ENCODE measurements at places on chromosomes 11 and 22.

GRCh38 chr22:50342651-50343540, at the start of gene PPP6R2:
Gene PPP6R2 (plus strand): TSS chr22:50343327. CDS start chr22:50393909, 50,582 bp downstream.
- peak; percentile 91 for DNase-seq

GRCh38 chr22:50485221-50486131, 1.2 kb upstream of the MIOX start:
- DNase-seq, result no peak

DNA sequence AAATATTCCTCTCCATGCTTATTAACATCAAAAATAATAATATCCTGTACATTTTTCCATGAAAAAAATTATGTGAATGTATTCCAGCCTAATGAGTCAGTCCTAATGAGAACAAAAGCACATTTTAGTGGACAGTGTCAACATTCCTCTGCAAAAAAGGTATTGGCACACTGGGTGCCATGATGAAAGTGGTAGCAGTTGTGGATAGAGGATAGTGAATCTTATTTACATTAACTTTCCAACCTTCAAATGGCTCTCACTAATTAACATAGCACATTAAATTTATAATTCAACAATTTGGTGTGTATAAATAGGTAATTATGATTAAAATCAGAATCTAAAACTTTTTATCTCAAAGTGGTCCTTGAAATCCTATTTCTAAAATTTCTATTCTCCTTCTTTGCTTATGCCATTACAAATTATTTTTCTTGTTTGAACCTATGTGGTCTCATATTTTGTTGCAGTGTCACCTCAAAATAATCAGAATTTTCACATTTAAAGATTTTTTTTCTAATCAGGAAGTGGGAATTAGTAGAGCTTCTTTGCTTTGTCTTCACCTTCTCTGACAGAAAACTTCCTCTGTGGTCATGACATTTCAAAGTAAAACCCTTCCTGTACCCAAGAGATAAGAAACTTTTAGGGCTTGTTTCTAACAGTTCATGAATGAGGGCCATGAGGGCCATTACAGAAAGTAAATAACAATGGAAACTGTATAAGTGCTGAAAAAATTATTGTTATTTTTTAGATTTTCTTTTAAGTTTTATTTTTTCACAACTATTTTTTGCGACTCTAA, 18.7 kb downstream of the SOX6 start:
- no peak for DNase-seq

DNA sequence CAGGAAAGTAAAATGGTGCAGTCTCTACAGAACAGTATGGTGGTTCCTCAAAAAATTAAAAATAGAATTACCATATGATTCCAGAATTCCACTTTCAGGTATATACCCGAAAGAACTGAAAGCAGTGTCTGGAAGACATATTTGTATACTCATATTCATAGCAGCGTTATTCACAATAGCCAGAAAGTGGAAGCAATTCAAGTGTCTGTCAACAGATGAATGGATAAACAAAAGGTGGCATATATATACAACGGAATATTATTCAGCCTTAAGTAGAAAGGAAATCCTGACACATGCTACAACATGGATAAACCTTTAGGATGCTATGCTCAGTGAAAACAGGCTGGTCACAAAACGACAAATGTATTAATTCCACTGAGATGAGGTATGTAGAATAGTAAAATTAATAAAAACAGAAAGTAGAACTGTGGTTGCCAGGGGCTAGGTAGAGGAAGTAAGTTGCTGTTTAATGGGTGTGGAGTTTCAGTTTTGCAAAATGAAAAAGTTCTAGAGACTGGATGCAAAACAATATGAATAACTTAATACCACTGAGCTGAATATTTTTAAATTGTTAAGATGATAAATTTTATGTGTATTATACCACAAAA, 14.5 kb downstream of the SAA1 start:
- DNase-seq, result no peak

GRCh38 chr11:77381729-77382665, 80.5 kb upstream of the GDPD4 start:
- no peak for DNase-seq

DNA sequence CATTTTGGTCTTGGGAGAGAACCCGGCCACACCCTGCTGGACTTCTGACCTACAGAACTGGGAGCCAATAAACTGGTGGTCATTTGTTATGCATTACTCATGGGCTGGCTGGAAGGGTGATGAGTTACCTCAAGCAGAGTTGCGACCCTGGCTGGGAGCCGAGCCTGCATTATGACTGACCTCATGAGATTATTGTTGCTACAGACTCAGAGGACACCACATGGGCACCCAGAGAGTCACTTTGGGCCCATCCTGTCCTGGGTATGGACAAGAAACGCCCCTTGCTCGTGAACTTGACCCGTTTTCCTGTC, 531.7 kb downstream of the TBC1D22A start:
- DNase-seq, result no peak

DNA sequence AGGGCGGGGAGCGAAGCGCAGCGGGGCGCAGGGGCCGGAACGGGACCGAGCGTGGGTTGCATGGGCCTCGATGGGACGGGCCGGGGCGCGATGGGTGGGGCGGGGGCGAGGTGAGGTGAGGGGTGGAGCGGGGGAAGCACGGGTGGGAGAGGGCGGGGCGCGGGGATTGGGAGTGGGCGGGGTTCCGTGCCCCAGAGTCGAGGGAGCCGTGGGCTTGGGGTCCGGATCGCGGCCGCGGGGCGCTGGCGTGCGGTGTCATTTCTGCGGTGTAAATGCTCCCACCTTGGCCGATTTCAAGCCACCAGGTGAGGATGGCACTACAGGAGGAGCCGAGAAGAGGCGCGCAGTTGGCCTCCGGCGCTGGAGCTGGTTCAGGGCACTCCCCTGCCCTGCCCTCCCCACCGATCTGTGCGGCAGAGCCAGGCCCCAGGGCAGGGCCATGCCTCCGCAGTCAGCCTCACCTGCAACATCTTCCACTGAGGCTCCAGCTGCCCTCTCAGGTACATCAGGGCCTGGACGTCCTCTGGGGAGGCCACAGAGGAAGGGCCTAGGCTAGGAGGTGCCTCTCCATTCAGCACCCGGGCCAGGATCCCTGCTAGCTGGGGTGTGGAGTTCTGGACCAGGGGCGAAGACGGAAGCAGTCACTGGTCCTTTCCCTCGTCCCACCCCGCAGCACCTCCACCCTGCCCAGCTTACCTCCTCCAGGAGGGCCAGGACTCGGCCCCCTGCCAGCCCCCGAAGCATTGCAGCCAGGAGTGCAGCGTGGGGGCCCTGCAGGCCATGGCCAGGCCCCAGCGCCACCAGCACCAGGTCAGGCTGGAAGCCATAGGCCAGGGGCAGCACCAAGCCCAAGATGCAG, 620 bp upstream of the TUBGCP6 start:
- DNase-seq, result no peak

GRCh38 chr22:20531404-20532201, 24.2 kb downstream of the MED15 start:
- no peak for DNase-seq

DNA sequence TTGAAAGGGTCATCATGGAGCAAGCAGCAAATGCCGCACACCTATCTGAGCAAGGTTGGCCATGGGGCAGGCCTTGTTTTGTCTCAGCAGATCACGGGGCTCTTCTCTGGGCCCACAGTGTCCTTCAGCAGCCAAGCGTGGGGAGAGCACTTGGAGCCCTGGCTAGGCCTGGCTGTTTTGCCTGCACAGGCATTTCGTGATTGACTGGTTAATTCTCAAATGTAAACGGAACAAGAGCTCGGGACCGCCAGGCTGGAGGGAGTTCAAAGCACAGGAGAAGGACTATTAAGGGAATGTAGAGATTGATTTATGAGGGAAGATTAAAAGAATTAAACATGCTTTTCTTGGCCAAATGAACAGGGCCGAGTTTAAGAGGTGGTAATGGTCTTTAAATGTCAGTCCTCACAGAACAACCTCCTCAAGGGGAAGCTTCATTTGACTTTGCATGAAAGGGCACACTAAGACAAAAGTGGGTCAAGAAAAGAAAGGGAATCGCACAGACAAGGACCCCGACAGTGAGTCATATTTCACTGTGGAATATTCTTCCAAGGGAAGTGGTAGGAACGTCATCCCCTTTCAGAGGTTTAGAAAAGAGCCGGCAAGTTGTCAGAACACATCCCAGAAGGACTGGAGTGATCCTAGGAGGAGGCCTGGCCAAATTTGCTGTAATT, 20.7 kb downstream of the SPON1 start:
- no peak for DNase-seq

GRCh38 chr11:47415091-47415854, 6.9 kb downstream of the SLC39A13 start:
- no peak for DNase-seq

DNA sequence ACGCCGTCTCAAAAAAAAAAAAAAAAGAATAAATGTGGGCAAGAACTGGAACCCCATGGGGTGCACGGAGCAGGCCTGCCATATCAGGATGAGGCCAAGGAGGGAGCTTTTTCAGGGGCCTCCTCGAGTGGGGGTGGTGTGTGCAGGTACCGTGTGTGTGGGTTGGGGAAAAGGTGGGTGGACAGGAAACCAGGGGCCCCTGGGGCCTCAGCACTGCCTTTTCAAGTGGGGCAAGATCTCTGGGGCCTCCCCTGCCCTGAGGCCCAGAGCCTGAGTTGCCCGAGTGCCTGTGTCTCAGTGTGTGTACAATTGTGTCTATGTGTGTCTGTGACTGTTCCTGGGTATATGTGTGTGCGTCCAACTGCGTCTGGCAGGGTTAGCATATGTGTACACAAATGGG, 23.8 kb downstream of the TEF start:
- no peak for DNase-seq

DNA sequence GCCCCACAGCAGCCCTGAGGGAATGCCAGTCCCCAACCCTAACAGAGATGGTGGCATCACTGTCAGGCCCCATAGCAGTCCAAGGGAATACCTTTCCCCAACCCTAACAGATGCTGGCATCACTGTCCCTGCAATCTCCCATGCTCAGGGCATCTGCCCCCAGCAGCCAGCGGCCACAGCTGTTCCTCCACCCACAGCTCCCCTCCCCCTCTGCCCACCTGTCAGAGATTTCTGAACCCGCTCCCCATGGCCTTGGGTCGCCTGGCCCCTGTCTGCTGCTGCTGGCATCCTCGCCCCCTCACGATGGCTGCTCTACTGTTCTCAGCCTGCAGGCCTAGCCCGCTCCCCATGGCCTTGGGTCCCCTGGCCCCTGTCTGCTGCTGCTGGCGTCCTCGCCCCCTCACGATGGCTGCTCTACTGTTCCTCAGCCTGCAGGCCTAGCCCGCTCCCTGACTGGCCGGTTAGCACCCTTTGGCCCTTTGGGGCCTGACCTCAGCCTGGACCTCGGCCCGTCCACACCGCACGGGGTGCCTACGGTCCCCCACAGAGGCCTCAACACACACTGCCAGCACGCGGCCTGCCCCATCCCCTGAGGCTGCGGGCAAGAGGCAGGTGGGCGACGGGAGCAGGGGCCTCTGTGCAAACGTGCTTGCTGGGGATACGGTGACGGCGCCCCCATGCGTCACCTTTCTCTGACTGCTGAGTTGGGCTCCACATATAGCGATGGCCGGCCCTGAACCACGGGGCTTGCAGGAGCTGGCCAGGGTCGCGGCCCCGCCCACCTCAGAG, 20.7 kb downstream of the CHID1 start:
- no peak for DNase-seq

DNA sequence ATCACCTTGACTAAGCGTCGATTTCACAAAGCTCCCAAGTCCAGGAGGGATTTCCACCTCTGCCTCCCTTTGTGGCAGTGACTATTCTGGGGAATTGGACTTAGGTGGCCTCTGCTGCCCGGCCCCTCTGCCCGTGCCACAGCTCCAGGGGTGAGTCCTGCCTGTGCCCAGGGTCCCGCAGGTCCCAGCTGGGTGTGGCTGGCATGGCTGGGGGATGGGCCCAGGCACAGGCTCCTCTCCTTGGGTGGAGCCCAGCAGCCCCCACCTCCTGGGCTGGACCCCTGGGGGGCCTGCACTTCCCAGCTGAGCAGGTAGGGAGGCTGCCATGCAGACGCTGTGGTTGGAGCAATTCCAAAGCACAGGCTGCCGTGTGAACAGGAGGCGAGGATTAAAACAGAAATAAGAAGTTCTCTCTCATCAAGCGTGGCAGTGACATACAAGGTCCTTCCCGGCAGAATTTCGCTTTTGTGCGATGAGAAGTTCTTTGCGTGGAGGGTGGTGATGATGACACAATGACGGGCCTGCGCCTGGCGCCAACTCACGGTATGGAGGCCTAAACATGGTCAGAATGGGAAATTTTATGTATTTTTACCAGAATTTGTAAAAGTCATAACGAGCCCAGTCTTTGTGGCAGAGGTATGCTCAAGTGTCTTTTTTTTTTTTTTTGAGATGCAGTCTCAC, 107.3 kb downstream of the BRD1 start:
- DNase-seq, result no peak

Measured in T-helper 9 cell (primary cell).